Fibroblast of villous mesenchyme (primary cell): ENCODE measurements at places on chromosomes 13 and 19.
A peak's percentile ranks its signal among the peaks of the same experiment; 100 is the strongest.

- DNase-seq, result peak; percentile 40
These were observed 3.4 kb downstream of the ZNF430 start for GRCh38 chr19:21023901-21024300.

DNA sequence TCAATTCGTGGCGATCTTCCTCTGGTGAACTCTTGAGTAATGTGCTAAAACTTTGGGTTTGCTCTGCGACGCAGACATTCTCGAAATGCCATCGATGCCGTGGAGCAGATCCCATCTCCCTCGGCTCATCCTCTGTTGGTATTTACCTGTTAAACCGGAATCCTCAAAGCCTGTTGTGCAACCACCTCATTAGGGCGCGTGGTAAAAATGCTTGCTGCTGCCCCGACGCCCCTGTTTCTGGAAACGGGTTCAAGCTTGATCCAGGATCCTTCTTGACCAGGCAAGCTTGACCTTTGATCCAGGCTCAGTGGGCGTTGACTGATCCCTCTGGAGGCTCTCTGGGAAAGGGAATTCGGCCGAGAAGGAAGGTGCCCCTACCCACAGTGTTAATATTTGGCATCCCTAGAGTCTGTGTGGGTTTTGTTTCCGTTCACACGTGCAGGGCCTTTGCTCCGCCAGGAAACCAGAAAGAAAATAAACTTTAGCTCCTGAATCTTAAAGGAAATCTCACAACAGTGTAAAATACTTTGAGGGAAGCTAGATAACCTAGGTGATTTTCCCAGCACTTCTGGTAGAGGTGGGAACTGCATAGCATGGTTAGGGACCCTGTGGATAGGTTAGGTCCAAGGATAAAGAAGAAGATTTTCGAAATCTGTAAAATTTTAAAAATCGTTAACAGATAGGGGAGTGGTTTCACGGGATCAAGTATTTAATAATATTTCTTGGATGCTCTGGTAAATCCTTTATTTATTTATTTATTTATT, 1.1 kb downstream of the LSM14A start:
- DNase-seq, result peak; percentile 52

GRCh38 chr13:38866649-38867048, 124.0 kb downstream of the STOML3 start:
- DNase-seq, result peak; percentile 4

- DNase-seq, result peak; percentile 32
These were observed 94.7 kb downstream of the FRY start for GRCh38 chr13:32126278-32126677.

- DNase-seq, result no peak
These were observed 119.5 kb upstream of the MCF2L start for GRCh38 chr13:112849500-112849899.

- peak; percentile 93 for DNase-seq
These were observed 8.6 kb downstream of the ZBTB7A start for GRCh38 chr19:4057931-4058692.

DNA sequence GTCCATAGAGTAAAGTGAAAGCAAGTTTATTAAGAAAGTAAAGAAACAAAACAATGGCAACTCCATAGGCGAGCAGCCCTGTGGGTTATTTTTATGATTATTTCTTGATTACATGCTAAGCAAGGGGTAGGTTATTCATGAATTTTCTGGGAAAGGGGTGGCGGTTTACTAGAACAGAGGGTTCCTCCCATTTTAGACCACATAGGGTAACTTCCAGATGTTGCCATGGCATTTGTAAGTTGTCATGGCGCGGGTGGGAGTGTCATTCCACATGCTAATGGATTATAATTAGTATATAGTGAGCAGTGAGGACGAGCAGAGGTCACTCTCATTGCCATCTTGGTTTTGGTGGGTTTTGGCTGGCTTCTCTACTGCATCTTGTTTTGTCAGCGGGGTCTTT, 8.4 kb upstream of the DCUN1D2 start:
- DNase-seq, result no peak
